ENCODE measurements at places on chromosomes 7 and 10.

GRCh38 chr10:99920901-99921300 is 88.8 kb downstream of the DNMBP start:
- no peak for DNase-seq

DNA sequence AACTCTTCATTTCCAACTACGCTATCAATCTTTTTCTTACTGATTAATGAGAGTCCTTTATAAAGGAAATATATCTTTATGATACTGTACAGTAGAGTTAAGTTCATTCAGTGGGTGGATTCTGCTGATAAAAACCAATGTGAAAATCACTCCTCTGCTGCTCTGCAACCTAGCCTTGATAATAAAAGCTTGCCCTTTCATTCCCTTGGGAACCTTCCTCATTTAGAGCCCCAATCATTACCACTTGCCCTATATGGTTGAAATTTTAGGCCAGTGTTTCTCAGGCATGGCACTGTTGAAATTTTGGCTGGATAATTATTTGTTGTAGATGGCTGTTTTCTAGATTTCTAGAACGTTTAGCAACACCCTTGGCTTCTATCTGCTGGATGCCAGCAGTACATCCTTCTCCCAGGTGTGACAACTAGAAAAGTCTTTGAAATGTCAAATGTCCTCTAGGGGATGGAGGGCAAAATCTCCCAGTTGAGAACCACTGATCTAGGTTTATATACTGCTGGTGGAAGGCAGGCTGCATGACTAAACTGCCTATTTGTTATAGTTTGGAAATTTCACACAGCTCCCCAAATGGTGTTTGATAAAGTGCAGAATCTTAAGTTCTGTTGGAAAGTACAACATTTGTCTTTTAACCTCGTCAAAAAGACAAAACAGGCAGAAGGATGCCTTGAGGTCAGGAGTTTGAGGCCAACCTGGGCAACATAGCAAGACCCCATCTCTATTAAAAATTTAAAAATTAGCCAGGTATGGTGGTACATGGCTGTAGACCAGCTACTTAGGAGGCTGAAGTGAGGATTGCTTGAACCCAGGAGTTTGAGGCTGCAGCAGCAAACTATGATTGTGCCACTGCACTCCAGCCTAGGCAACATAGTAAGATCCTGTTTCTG is 8.9 kb upstream of the SIRT1 start:
- DNase-seq = no peak

DNA sequence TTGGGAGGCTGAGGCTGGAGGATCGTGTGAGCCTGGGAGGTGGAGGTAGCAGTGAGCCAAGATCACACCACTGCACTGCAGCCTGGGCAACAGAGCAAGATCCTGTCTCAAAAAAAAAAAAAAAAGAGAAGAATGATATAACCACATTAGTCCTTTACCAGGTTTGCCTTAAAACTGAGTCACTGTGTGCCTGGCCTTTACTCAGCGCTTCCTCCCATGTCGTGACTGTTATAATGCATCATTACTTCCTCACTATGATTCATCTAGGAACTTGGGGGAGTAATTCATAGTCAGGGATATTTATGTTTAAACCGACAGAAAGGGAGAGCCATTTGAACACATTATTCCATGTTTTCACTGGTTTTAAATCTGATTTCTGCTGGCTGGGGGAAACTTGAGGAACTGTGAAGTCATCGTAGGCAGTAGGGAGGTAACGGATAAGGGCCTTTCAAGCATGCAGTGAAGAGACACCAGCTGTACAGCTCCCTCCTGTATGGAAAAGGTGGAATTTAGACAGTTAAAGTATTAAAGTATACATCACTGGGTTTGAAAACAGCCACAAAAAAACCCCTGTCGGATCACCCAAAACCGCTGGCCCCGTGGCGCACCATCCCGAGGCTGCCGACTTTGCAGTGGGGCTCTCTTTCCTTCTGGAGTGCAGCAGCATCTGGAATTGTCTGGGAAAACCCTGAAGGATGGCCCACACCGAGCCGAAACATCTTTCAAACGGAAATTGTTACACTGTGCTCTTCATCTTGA is 119.8 kb downstream of the NKX6-2 start:
- DNase-seq = no peak

GRCh38 chr7:64811767-64812166 is 17.5 kb downstream of the ZNF138 start:
- DNase-seq = no peak

- DNase-seq = no peak
Measured at GRCh38 chr7:29955799-29956486, 33.7 kb downstream of the SCRN1 start.

GRCh38 chr10:13018171-13018570 is 16.7 kb upstream of the CCDC3 start:
- DNase-seq = no peak

- DNase-seq = no peak
Measured at GRCh38 chr7:131364767-131365344, 37.2 kb downstream of the MKLN1 start.

- DNase-seq = no peak
Measured at GRCh38 chr7:155169498-155170065, 99.5 kb downstream of the HTR5A start.

- DNase-seq = no peak
Measured at GRCh38 chr10:114970515-114970914, 32.5 kb downstream of the TRUB1 start.

DNA sequence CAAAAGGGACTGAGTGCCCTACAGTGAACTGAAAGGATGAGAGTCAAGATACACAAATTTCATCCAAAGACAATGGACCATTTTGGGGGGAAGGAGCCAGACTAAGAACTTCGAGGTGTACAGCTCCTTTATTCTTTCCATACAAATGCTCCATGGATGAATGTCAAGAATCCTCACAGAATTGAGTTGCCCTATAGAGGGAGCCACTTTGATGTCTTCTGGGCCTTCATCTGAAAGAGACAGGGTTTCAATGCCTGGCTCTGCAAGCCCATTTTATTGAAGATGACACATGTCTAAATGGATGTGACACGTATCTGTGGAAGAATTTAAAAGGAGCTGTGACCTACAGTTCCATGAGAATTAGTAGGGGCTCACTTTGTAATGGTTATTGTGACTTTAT is 32.0 kb upstream of the NRG3 start:
- DNase-seq = no peak

GRCh38 chr7:133081599-133082389 is at the start of gene CHCHD3:
CHCHD3 (minus strand) TSS chr7:133082090; CDS start chr7:133081937, 153 bp downstream.
- peak; percentile 99 for DNase-seq

- DNase-seq = no peak
Measured at GRCh38 chr7:124457841-124458240, 307.8 kb downstream of the GPR37 start.

- DNase-seq = peak; percentile 84
Measured at GRCh38 chr7:28106321-28106829, 74.2 kb downstream of the JAZF1 start.

DNA sequence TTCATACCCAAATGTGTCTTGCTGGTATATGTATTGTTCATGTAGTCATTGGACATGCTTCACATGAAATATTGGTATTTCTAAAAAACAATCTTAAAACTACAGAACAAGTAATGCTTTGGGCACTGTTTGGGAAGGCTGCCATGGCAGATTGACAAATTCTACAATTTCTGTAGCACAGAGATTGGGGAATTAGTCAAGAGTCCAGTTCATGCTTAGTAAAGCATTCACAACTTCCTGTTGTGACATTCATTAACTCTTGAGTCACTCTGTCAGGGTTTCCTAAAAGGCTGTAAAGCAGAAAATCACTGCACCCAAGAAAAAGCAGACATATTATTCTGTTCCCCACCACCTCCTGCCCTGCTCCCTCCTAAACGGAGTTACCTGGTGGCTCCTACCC is 398.9 kb downstream of the PHTF2 start:
- DNase-seq = no peak

- no peak for DNase-seq
Measured at GRCh38 chr10:33271969-33272583, 62.4 kb downstream of the NRP1 start.

DNA sequence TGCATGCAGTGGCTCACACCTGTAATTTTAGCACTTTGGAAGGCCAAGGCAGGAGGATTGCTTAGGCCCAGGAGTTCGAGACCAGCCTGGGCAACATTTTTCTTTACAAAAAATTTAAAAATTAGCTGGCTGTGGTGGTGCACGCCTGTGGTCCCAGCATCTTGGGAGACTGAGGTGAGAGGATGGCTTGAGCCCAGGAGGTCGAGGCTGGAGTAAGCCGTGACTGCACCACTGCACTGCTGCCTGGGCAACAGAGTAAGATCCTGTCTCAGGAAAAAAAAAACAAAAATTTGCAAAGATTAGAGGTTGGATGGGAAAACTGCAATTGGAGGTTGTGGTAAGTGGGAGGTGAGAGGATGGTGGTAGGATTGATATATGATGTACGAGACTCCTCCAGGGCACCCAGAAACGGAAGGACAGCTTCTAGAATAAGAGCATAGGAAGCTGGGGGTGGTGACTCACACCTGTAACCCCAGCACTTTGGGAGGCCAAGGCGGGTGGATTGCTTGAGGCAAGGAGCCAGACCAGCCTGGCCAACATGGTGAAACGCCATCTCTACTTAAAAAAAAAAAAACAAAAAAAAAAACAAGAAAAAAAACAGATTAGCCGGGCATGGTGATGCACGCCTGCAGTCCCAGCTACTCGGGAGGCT is 19.1 kb upstream of the PARP12 start:
- DNase-seq = no peak

DNA sequence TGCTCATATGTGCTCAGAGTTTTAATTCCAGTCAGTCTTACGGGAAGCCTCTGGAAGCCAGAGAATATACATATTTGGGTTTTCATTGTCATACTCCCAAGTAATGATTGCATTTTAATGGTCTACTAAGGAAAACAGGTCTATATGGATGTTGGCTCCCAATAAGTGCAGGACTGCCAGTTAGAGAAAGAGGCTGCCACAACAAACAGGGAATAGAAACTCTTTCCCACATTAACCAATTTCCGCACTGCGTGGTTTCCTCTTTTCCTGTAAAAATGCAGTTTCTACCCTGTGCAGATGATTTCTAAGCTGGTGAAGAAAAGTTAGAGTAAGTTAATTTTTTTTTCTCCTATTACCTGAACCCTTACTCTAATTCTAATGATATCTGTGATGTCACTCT is 78.2 kb downstream of the CCSER2 start:
- no peak for DNase-seq

DNA sequence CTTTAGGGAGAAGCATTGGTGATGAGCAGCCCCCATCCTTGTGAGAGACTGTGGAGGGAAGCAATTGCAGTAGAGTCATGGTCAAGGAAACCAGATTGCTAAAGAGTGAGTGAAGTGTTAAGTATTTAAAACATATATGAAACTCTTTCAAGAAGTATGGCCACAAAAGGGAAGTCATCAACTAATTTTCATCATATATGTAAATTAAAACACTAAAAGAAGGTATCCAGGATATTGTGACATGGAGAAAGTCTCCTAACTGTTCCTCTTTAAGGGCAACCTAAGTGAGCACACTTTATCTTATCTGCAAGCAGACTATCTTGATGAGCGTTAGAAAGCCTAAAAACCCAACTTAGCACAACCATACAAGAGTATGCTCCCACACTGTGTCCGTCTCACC is 69.7 kb downstream of the CD36 start:
- DNase-seq = no peak
